ENCODE measurements at places on chromosomes 2 and 18. TPM values are rescaled to one million over a fixed set of nuclear protein-coding genes. Genes with fewer than 3 reads are reported as not detected.

Gene GDF7
- total RNA-seq: 0.02 TPM

Gene NOSTRIN
- total RNA-seq: not detected

Gene ARHGAP25
- 122 TPM for total RNA-seq

Gene SLC16A14
- total RNA-seq: 0.23 TPM

Gene ALK
- total RNA-seq: not detected

GRCh38 chr18:36481935-36482334 lies 184.4 kb downstream of the FHOD3 start:
- no peak for DNase-seq

DNA sequence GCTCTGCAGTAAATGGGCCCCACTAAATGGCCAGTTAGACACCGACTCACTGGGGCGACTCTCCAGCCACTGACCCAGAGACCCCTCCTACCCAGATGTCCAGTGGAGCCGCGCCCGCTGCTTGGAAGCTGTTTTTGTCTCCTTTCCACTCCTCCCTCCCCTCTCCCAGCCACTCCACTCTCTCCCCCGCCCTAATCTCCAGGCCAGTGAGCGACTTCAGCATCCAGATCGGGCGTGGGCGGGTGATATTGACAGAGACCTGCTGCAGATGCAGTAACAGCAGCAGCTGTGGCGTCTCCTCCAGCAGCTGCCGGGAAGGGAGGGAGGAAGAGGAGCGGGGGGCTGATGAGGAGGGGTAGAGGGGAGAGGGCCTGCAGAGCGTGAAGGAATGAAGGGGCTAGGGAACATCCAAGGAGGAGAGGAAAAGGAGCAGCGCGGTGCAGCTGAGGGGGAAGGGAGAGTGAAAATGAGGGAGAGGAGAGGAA lies at the start of gene SCN7A:
SCN7A (minus strand) TSS at position 110 of the 485 bp plus-strand sequence. CDS start 16,553 bp downstream, outside the sequence.
- no peak for DNase-seq

- no peak for DNase-seq
Observed at GRCh38 chr2:238811293-238811692, 36.6 kb upstream of the TWIST2 start.

GRCh38 chr2:46163804-46164528 lies 133.2 kb upstream of the EPAS1 start:
- DNase-seq: no peak

- no peak for DNase-seq
Observed at GRCh38 chr2:25854613-25855012, 23.7 kb downstream of the ASXL2 start.

DNA sequence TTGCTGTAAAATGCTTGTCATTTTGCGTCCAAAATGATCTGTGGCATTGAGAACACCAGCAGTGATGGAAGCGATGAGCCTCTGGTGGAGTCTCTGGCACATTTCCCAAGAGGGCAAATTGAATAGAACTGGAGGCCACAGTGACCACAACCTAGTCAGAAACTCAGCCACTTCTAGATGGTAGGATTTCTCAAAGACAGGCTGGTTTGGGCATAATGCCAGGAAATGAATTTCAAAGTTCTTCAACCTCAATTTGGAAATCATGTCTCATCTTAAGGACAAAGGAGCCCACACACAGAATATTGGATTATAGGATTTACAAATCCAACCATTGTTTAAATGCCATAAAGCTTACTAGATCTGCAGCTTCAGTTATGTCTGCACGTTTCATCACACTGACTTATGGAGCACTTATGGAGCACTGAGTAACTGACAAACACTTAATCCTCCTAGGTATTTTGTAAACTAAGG lies 132.1 kb downstream of the COL6A3 start:
- DNase-seq: no peak

GRCh38 chr2:65345631-65346030 lies 86.8 kb downstream of the SPRED2 start:
- DNase-seq: no peak

- DNase-seq: no peak
Observed at GRCh38 chr2:229043681-229044080, 227.4 kb downstream of the PID1 start.

- DNase-seq: no peak
Observed at GRCh38 chr2:173866874-173867618, 98.1 kb downstream of the SP3 start.

GRCh38 chr2:8676191-8676920 lies 5.5 kb upstream of the ID2 start:
- DNase-seq: no peak

DNA sequence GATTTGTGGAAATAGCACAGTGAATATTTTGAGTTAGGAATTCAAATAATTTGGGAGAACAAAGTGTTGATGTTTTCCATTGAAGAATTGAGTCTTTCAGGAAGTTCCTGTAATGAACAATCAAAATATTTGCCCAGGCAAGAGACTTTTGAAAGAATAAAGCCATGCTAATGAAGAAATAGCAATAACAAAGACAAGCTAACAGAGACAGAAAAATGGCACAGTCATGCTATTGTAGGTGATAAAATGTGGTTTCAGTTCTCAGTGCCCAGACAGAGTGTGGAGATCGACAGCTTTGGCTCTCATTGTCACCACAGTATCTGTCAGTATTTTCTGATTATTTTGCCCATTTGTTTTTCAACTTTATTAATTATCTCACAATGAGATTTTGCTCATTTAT lies 490.8 kb upstream of the PIK3C3 start:
- no peak for DNase-seq

GRCh38 chr2:168116448-168116847 lies 130.9 kb downstream of the STK39 start:
- no peak for DNase-seq

DNA sequence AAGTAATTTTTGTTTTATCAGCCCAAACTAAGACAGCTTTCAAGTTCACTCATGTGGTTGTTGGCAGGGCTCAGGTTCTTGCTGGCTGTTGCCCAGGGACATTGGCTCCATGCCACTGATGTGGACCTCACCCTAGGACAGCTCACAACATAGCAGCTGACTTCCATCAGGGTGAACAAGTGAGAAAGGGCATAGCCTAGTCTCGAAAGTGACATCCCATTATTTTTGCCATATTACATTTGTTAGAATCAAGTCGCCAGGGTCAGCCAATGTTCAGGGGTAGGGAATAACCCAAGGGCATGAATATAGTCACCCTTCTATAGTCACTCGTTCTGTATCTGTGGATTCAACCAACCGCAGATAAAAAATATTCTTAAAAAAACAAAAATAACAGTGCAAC lies 10.7 kb upstream of the CWC22 start:
- no peak for DNase-seq

GRCh38 chr18:11995445-11996189 lies 14.3 kb downstream of the IMPA2 start:
- DNase-seq: peak; percentile 79

DNA sequence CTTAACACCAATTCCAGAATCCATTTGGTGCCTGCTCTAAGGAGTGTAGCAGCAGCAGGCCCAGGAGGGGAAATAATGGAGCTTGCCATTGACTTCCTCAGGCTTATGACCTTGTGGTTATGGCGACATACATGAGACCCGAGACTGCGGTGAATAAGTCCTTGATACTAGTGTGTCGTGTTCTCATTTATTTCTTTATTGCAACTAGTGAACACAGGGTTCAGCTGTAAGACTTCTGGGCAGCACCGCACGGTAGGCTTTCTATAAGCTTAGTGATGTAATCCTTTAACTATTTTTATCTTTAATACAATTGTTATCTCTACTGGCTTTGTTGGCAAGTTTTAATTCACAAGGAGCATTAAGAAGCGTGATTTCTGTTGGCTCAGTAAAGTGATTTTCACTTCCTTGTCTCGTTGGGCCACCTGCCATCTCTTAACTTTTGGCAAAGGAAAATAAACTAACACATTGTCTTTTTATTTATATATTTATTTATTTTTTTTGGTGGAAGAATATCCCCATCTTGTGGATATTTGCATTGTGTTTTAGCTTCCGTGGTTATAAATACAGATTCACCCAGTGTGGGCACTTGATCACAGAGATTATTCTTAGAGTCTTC lies 139.8 kb downstream of the LTBP1 start:
- no peak for DNase-seq
